Dermis microvascular lymphatic vessel endothelial cell (primary cell): ENCODE measurements at places on chromosomes 7 and 10.

DNA sequence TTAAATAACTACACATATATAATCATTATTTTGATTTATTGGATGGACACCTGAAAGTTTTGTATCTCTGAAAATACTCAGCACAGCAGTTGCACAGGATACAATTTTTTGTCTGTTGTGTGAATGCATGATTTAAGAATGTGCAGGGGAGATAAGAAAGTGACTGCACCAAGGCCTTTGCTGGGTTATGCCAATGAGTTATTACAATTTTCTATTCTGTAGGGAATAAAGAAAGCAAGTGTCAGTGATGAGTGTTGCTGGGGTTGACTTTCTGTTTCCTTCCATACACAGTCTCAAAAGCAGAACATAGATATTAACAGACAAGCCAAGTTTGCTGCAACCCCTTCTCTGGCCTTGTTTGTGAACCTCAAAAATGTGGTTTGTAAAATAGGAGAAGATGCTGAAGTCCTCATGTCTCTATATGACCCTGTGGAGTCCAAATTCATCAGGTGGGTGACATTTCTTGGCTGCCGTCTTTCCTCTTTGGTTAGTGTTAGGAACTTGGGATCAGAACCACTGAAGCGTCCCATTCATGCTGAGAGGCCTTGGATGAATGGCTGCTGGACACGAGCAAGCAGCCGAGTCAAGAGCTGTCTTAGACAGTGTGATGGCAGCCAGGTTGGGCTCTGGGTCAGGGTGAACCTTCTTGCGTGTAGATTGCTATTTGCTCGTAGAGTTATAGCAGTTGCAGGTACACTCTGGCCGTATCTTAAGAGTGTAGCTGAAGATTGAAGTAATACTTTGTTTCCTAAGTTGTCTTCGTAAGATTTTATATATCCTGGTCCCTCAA is 92.8 kb downstream of the DOCK1 start:
- no peak for DNase-seq

- no peak for DNase-seq
Measured at GRCh38 chr7:12358694-12359093, 45.0 kb downstream of the VWDE start.

DNA sequence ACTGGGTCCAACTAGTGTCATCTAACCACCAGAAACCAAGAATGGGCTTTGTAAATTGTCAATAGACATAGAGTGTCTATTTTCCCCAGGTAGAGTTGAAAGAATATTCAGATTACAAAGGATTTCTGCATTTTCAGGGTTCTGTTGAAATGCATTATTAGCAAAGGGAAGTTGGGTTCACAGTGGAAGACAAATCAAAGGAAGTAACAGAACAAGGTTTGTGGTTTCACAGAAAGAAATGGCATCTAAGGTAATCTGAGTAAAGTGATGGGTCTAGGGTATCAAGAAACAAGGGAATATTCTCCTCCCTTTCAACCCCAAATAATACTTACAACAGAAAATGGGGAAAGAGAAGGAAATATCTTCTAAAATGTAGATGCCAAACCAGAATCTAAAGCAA is 25.8 kb downstream of the CEP41 start:
- DNase-seq: no peak

- DNase-seq: no peak
Measured at GRCh38 chr7:47211519-47211973, 370.4 kb downstream of the TNS3 start.

- no peak for DNase-seq
Measured at GRCh38 chr7:136588216-136588615, 280.2 kb upstream of the CHRM2 start.

- DNase-seq: no peak
Measured at GRCh38 chr10:34936061-34936460, 121.0 kb upstream of the PARD3 start.
